ENCODE measurements at places on chromosomes 4 and X.

DNA sequence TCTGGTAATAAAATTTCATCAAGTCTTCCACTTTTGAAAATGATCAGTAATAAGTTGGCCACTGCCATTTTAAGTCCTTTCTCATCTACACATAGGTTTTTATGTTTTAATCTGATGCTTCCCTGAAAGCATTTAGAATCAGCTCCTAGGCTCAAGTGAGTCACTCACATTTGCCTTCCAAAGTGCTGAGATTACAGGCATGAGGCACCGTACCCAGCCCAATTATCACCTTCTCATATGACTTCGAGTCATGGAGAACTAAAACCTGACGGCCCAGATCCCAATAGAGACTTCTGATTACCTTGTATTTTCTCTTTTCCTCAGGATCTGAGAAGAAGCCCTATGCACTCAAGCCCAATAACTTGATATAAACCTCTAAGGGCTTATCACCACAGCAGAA is 140.8 kb downstream of the OPHN1 start:
- DNase-seq = no peak

DNA sequence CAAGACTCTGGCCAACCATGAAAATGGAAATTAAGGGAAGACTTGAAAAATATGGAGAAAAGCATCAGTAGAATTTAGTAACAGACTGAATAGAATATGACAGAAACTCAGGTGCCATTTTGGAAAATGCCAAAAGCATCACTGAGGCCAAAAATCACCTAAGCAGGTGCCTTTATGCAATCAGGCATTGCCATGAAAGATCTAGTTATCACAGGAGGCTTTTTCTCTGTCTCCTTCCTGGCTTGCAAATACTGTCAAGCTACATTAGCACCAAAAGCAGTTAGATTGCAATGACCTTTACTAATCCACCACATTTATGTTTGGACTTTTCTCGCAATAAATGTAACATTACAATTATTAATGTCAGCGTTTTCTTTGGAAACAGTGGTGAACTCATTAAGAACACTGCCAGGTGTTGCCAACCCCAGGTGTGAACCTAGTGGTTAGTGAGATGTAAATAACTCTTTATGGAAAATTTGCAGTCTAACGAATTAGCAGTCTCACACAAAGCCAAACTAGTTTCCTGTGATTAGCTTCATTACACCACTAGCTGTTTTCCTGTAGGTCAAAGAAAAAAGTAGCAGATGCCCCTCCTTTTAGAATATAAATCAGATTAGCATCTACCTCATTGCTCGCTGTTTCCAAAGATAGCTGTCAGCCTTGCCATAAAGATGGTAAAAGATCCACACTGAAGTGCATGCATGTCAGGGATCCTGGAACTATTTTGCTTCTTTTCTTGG is 1568.4 kb upstream of the TENM3 start:
- no peak for DNase-seq

- DNase-seq = no peak
These were observed 28.5 kb upstream of the FGG start for GRCh38 chr4:154640999-154641398.

DNA sequence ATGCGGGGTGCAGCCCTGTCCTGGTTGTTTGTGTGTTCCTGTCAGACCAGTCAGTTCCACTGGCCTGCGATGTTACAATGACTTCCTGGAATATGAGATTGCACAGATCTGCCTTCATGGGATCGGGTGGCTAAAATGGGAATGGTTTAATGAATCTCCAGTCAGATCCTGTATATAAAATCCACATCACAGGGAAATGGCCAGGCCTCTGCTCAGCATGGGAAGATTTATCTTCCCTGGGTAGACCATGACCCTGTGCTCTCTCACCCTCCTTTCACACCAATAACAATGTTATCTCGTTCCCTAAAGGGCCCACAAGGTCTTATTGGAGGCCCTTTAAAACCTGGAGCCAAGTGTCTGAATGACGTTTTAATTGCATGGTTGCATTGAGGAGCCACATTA is 307.4 kb downstream of the RAB28 start:
- DNase-seq = no peak

- no peak for DNase-seq
These were observed 43.3 kb upstream of the FBXW7 start for GRCh38 chr4:152579107-152579764.

- no peak for DNase-seq
These were observed 1344.9 kb upstream of the TENM3 start for GRCh38 chr4:180898305-180898704.

DNA sequence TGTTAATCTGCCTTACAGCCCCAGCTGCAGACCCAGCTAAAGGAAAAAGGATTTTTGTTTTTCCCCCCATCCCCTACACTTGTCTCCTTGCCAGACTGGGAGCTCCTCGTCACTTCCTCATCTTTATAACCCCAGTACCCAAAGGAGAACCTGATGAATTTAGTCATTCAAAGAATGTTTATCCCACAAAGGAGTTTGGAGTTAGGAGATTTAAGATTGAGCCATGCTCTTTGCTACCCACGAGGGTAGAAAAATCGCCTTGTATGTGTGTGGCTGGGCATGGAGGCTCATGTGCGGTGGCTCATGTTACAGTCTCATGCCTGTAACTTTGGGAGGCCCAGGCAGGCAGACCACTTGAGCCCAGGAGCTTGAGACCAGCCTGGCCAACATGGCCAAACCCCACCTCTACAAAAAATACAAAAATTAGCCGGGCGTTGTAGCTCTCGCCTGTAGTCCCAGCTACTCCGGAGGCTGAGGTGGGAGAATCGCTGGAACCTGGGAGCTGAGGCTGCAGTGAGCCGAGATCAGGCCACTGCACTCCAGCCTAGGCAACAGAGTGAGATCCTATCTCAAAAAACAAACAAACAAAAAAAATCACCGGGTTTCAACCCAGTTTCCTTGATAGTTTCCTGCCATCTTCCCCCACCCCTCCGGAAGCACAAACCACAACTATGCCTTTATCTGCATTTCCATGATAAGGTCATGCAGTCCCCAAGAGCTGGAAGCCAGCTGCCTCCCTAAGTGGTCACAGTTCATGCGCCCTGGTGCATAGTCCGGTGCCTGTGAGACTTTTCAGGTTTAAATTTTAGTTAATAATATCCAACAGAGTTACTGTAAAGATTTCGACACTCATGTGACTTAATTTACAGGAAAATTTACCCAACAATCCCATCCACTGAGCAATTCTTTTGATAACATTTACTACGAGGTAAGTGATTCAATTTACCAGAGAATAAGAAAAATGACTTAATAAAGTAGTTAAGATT is 1.5 kb downstream of the CFAP97 start:
- DNase-seq = no peak

DNA sequence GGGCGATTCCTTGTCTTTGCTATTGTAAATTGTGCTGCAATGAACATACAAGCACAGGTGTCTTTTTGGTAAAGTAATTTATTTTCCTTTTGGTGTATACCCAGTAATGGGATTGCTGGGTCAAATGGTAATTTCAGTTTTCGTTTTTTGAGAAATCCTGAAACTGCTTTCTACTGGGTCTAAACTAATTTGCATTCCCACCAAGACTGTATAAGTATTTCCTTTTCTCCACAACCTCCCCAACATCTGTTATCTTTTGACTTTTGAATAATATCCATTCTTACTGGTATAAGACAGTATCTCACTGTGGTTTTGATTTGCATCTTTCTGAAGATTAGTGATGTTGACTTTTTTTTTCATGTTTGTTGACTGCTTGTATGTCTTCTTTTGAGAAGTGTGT is 2506.0 kb downstream of the PCDH7 start:
- DNase-seq = no peak

- no peak for DNase-seq
These were observed 47.6 kb downstream of the NHSL2 start for GRCh38 chrX:71958281-71958675.

GRCh38 chr4:6751611-6752485 is 30.7 kb upstream of the KIAA0232 start:
- DNase-seq = no peak

DNA sequence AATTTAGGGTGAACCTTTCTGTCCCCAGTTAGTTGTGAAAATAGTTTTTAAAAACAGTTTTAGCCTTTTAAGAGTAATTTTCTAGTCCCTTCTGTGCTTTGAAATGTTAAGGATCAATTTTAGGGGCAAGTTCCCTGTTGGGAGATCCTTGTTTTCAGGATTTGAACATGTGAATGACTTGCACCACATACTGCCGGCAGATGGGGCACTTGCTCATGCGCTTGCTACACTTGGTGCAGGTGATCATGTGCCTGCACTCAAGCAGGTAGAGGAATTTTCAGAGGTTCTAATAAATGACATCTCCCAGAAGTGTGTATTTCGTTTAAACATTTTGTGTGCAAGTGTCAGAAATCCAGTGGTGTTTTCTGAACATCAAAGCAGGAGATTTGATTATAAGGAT is 195.9 kb downstream of the CHM start:
- DNase-seq = no peak

DNA sequence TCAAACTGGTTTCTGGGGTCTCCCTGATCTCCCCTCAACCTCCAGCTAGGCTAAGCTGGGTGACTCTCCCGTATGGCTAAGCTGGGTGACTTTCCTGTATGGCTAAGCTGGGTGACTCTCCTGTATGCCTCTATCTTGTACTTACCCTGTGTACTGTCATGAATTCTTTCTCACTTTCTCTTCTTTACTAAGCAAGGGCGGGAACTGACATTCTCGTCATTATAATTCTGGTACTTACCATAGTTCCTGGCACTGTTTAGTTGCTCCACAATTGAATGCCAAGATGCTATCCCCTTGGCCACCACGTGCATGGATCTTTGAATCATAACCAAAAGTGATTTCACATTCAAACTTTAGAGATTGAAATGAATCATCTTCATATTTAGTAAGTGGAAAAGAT is 8.8 kb downstream of the INTU start:
- DNase-seq = no peak

DNA sequence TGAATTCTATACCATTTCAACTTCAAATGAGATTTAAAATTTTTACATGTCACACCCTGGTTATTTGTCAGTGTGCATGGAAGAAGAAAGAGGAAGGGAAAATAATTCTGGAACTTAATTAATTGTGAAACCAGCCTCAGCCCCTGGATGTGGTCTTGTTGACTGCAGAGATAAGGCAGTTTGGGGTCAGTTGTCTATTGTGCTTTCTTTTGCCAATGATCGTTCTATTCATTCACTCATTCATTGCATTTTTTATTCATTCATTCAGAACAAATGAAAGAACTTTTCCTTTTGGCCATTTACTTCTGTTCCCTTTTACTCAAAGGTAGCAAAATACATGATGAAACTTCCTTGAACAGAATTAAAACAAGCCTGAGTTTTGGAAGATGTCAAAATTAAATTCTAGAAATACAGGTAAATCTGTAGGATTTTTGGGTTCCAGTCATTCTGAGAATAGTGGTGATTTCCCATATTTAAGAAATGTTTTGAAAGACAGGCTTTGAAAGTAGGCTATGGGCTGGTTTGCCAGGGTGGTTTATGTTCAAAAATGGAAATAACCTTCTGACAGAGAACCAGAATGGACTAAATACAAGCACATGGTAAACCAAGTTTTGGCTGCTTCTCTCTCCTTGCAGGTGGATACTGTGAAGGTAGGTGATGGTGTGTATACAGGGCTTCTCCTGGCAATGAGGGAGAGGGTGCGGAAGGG is 35.7 kb downstream of the PARM1 start:
- DNase-seq = no peak
